IMR-90 (cell line): ENCODE measurements at places on chromosomes 3 and 15. TPM values are rescaled to one million over a fixed set of nuclear protein-coding genes. Genes with fewer than 3 reads are reported as not detected.

DNA sequence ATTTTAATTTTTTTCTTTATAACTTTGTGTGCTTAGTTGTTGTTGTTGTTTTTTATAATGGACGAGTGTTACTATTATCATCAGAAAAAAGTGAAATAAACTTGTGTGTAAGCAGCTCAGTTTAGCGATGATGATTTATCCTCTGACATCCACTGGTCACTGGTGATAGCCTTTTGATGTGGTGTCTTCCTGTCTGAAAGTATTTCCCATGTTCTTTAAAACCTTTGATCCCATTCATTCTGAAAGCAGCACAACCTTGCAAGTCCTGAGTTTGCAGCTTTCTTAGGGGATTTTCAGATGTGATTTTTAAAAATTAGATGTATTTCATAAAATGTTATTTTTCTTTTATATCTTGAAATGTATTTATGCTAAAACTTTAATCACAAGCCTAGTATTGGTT is 85.9 kb upstream of the ZPLD1 start:
- no peak for DNase-seq

- DNase-seq: no peak
Observed at GRCh38 chr3:45317710-45318109, 70.7 kb upstream of the LARS2 start.

The SCG5 gene
- total RNA-seq: 7.9 and 8.3 TPM in 2 replicates

The PLA2G4B gene
- under 0.01 and 0.18 TPM in 2 replicates for total RNA-seq

- no peak for DNase-seq
Observed at GRCh38 chr3:186515125-186515524, 29.1 kb downstream of the CRYGS start.

DNA sequence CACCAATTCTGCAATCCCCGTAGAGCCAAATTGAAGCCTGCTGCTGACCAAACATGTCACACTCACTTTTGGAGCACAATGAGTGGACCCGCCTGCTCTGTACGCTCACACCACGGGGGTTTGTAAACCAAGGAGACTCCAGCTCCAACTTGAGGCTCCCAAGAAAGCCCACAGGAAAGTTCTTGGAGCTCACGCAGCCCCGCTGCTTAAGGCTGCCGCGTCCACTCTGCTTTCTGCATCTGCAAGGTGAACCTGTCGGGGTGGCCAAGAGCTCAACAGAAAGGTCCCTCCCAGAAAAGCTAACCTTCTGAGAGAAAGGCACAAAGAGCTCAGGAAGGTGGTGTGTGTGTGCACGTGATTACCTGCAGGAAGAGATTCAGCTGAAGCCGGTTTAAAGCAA is 94.9 kb downstream of the PCSK6 start:
- DNase-seq: no peak

The ALDH1L1 gene
- total RNA-seq: not detected in 2 replicates

GRCh38 chr15:40495516-40495915 is 24.7 kb downstream of the CHST14 start:
- no peak for DNase-seq

GRCh38 chr3:43411429-43411828 is 125.1 kb downstream of the SNRK start:
- DNase-seq: no peak

DNA sequence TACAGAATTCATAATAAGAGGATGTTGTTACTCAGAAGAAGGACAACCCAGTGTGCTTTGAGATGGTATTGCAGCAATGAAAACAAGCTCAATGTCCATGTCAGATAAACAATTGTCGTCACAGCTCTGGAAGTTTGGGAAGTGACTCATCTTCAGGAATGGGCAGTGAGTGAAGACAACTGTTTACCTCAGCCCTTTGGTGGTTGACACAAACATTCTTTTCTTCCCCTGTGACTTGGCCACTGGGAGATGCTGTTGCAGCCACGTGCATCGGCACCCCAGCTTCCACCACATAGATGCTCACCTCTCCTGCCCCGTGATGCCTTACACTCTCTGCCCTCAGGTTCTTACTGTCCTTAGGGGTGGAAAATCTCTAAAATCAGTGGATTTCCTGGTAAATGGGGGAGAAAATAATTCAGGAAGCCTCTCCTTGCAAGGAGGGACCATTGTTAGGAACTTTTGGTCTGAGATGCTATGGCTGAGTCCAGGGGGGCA is 114.1 kb upstream of the GALNT15 start:
- DNase-seq: peak; percentile 100

GRCh38 chr3:23117856-23118255 is 85.3 kb upstream of the UBE2E2 start:
- DNase-seq: no peak

The MME gene
- 19.4 and 22.8 TPM in 2 replicates for total RNA-seq

DNA sequence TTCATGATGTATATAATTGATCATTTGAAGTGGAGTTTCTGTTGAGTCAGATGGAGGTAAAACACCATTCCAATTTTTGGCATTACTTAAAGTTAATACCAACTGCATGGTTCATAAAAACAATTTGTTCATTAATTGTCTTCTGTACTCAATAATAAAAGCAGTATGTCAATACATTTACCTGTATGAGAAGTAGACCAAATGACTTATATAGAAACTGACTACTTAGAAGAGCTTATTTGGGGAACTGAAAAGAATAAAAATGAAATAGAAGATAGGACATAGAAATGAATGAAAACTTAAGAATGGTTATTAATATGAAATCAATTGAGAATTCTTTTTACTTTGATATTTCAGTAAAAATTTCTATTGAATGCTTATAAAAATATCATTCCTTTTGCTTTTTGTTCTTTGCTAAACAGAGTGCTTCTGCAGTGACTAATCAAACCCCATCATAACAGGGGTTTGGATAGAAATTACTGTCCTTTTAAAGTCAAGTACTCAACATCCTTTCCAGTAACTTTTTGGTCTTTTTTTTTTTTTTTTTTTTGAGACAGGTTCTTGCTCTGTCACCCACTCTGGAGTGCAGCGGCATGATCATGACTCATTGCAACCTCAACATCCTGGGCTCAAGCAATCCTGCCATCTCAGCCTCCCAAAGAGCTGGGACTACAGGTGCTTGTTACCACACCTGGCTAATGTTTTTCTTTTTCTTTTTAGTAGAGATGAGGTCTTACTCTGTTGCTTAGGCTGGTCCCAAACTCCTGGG is 6.5 kb upstream of the CRYBG3 start:
- DNase-seq: peak; percentile 33

DNA sequence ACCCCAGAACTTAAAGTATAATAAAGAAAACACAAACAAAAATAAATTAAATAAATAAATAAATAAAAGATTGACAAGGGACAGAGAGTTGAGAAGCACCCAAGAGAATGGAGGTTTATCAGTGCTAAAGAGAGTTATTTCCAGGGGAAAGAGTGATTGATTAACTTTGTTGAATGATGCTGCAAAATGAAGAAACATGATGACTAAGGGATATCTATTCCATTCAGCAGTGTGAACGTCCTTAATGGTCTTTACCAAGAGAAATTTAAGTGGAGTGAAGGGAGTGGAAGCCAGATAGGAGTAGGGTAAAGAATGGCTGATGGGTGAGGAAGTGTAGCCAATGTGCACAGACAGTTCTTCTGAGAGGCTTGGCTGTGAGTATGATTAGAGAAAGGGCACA is 11.1 kb downstream of the REC114 start:
- DNase-seq: no peak

DNA sequence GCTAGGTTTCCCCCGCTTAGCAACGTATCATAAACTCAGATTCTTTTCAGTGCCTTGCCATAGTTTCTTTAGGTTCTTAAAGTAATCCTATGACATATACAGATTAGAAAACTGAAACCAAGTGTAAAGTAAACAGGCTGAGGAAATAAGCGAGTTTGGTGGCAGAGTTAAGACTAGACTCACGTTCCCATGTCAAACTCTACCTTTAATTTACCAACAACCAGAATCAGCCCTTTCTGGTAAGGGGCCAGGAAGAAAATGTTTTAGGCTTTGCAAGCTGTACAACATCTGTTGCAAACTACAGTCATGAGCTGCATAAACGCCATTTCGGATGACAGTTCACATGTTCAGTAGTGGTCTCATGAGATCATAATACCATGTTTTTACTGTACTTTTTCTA is 128.0 kb upstream of the PRICKLE2 start:
- DNase-seq: peak; percentile 65

DNA sequence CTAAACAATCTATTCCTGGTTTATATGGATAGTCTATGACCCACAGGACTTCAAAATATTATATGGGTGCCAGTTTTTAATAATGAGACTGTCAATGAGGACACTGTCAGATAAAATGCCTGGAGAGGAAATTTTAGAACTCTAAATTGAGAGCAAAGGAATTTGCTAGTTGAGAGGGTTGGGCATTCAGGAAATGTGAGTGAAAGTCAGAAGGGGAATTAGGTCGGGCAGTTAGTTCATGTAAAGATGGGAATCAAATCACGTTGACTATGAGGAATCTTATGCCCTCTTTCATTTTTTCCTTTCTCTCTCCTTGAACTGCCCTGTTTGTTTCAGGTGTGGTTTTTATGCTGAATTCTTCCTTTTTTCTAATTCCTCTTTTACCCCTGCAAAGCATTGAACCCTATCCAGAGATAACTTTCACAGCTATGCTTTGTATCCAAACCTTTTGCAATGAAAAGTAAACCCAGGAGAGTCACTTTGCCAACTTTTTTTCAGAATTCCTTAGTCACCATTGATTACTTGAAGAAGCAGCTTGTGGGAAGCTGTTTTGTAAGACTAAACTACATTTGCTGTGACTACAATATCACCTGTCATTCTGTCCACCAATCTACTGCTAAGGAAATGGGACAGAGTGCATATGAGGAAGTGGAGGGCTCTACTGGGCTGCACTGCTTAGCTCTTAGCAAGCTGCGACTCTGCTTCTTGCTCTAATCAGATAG is 27.8 kb downstream of the CHP1 start:
- DNase-seq: peak; percentile 77

DNA sequence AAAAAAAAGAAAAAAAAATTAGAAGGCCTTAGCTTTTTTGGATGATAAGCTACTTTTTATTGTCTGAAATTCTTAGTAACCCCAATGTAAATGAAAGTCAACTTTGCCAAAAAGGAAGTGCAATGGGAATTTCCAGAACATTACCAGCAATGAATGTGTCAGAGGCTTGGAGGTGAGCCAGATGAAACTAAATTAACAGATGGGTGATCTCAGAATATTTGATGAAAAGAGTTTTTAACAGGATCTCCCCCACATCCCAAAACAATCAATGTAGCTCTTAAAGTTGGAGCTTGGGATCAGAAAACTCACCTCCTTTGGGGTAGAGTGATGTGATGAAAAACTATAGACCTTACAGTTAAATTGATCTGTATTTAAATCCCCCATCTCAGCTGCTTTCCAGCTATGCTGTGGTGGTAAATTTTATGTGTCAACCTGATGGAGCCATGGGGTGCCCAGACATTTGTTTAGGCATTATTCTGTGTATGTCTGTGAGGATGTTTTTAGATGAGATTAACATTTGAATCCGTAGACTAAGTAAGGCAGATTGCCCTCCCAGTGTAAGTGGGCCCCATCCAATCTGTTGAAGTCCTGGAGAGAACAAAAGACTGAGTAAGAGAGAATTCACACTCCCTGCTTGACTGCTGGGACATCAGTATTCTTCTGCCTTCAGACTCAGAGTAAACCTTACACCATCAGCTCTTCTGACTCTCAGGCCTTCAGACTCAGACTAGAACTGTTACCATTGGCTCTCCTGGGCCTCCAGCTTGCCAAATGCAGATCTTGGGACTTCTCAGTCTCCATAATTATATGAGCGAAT is 84.3 kb upstream of the TNFSF10 start:
- DNase-seq: peak; percentile 92

DNA sequence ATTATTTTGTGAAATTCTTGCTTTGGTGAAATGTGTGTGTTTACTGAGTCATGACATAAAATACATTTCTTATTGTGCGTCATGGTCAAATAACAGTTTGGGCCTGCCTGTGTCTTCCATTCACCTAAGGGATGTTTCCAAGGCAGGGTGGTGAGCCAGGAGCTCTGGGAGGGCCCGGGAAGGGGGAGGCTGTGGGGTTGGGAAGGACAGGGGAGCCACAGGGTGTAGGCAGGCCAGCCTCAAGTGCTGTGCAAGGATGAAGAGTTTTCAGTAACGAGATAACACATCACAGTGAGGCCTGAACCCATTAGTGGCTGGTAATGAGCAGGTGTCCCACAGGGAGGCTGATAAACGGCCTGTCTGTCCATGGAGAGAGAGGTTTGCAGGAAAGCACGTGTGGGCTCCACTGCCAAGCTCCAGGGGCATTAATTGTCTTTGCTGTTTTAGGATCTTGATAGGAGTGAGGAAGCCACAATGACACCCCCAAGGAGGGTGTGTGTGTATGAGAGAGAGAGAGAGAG is 35.6 kb upstream of the SEC13 start:
- DNase-seq: peak; percentile 64

The TUBGCP4 gene
- total RNA-seq: 11.9 and 12.7 TPM in 2 replicates

GRCh38 chr3:171000281-171000680 is 26.2 kb downstream of the SLC2A2 start:
- DNase-seq: peak; percentile 11

The CELF6 gene
- not detected in 2 replicates for total RNA-seq

DNA sequence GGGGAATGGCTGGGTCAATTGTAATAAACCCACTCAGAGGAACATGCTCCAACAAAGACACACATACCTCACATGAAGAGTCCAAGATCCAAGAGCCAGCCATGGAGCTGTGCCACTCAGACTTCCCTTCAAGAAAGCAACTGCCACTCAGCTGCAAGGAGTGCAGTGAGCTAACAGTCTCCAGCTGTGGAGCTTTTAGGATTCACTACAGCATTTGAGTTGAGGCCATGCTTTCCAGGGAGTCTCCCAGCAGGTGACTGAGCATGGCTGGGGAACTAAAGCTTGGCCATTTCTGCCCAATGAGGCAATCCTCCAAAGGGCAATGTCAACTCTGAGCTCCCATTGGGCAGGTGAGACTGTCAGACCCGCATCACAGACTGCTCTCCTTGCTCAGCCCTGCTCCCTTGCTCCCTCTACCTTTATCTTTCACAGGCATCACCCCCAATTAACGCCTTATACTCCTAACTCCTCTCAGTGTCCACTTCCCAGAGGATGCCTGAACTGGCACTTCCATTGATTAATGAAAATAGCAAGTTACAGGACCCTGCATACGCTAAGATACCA is 165.3 kb upstream of the CTNNB1 start:
- DNase-seq: no peak

The FAM107A gene
- not detected in 2 replicates for total RNA-seq

The ATP13A5 gene
- not detected in 2 replicates for total RNA-seq

The FBXL22 gene
- total RNA-seq: 0.28 and 0.36 TPM in 2 replicates

GRCh38 chr3:171375666-171376595 is 84.3 kb downstream of the TNIK start:
- peak; percentile 65 for DNase-seq

DNA sequence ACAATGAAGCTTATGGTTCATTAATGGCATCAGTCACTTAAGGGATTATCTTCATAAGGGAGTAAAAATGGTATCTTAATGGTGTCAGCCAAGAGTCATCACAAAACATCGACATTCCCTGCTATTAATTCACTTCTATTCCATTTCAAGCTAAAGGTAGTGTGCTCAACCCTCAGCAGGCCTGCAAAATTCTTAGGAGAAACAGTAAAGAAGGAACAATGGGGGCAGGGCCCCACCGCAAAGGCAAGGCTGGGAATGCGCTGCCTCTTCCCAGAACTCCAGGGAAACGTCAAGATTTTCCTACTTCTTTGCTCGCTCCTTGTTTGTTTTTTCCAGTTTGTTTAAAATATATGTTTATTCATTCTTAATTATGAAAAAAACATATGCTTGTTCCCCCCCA is 187.3 kb upstream of the TSC22D2 start:
- no peak for DNase-seq
